Substantia nigra (tissue), 51 donors: ENCODE measurements at places on chromosomes 7 and 10.

DNA sequence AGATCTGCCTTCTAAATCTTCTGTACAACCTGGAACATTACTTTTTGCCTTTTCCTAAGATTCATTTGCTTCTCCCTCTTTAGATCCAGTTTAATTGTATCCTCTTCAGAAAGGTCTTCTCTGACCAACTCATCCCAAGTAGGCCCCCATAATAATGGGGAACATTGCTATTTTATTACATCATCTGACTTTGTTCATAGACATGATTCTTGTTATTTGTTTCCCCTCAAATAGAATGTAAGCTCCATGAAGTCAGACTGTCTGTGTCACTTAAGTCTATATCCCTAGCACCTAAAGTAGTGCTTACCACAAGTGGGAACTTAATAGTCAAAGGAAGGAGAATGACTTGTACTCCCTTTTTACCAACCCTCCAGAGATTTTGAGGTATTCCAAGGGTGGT is 37.5 kb downstream of the LUC7L2 start:
- no peak for DNase-seq

DNA sequence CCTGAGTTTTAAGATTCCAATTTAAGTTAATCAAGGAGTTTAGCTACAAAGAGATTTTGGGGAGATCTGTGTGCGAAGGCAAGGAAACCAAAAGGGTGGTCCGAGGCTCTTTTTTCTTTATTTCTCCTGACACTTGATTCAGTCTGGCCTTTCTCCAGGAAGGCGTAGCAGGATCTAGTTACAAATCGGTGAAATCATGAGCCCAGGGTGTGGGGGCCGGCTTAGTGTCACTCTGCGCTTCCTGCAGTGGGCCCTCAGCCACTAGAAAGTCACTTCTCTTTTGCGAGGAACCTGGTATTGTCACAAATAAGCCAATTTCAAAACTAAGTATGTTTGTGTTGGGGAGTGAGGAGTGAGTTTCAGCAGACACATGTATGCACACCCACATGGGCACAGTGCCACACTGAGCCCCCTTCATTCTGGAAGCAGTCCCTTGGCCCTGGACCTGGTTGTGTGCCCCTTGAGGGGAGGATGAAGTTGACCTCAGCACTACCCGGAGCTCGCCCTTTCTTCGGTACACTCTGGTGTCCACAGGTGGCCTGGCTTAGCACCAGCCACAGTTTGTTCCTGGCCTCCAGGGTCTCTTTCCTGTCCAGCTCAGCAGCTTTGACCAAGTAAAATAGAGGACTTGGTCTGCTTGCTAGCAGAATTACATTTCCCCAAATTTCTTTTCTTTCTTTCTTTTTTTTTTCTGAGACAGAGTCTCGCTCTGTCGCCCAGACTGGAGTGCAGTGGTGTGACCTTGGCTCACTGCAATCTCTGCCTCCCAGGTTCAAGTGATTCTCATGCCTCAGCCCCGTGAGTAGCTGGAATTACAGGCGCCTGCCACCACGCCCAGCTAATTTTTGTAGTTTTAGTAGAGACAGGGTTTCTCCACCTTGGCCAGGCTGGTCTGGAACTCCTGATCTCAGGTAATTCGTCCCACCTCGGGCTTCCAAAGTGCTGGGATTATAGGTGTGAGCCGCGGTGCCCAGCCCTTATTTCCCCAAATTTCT is 84.0 kb upstream of the BTBD16 start:
- no peak for DNase-seq

DNA sequence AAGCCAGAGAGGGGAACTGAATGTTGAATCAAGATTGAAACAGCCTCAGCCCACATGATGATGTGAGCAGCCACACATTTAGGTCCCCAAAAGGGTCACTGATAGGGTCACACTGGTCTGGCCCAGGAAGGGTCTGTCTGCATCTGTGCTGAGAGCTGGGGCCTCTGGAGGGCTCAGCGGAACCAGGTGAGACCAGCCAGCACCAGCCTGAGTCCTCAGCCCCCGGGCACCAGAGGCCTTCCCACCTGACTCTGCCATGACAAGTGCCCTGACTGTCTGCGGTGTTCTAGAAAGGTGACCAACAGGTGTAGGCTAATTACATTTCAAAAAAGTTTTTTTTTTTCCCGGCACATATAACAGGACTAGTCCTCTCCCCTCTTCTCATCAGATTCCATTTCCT is 76.2 kb downstream of the WDR11 start:
- DNase-seq: no peak

- no peak for DNase-seq
Measured at GRCh38 chr10:126131341-126131740, 235.0 kb downstream of the FANK1 start.

DNA sequence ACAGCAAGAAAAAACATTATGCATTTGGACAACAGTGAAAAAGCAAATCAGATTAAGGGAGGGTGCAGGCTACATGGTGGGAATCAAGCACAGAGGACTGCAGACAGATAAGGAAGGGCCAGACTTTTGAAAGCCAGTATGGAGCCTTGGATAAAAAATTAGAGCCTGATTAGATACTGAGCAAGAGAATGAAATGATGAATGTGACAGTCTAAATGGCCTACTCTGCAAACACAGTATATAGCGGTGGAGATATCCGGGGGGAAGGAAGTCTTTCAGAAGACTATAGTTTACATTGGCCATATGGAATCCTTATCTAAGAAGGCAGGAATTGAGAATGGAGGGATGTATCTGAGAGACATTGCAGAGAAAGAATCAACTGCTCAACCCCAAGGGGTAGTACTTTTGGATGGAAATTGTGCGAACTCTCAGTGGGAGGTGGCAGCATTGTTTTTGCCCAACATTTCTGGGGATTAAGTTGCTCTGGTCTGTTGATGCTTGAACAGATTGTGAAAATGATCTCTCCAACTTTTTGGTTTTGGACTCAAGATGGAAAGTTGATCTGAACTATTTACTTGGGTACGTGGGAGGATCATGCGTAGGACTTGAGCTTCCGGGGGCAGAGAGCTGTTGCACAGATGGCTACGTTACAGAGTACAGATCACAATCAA is 39.4 kb upstream of the CHCHD3 start:
- DNase-seq: no peak

GRCh38 chr7:156309016-156309620 is 331.5 kb upstream of the RNF32 start:
- peak; percentile 41 for DNase-seq

DNA sequence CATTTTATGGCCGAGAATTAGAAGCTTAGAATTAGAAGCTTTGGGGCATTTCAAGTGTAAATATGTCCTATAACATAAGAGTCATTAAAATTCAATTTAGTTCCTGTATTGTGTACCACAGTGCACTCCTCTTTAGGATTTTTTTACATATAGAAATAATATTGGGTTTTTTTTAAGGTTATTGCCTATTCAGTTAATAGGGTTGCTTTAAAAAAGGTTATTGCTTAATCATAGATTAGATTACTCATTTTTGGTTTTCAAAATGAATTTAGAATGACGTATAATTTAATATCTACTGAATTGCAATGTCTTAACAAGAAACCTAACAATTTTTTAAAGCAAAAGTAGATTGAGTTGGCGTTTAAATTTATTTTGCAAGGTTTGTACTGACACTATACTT is 34.1 kb downstream of the NOC3L start:
- no peak for DNase-seq

DNA sequence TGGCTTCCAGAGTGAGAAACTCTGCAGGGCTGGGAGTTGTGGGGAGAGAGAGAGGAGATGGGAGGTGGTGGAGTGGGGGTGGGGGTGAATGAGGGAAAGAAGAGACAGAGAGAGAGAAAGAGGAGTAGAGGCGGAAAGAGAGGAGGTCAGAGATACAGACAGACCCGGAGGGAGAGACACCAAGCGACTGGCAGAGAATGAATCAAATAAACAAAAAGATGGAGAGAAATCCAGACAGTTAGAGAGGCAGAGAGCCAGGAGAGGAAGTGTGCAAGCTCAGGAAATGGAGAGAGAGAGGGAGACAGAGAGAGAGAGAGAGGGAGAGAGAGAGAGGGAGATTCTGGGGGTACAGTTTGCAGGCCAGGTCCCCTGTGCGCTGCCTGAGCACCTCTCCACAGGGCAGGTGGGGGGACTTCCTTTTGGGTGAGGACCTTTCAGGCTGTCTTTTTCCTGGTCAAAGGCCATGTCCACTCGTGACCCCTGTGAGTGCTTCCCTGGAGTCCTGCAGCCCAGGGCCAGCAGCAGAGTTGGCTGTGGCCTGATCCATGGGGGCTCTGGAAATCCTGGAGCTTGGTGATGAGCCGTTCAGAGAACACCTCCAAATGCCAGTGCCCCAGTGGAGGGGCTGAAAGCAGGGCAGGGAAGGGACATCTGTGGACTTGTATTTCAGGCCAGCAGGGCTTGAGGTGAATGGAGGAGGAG is 25.0 kb upstream of the PCBD1 start:
- no peak for DNase-seq

DNA sequence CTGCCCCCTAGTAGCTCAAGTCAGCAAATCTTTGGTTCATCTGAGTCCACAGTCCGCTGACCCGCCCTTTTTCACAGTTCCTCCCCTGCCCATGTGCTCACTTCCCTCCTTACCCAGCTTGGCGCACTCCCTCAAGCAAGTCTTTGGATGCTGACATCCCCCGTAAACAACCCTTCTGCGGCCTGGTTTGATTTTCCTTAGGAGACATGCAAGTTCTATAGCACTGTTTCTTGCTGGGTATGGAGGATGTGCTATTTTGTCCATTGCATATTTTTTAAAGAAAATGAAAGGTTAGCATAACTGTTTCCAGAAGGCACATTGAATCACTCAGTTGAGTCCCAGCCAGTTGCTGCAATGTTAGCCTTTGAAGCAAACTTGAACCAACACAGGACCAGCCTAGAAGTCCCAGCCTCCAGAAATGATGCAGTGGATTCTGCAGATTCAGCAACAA is 38.2 kb downstream of the HTRA1 start:
- DNase-seq: peak; percentile 66

- no peak for DNase-seq
Measured at GRCh38 chr7:36606976-36607720, 117.1 kb downstream of the AOAH start.

DNA sequence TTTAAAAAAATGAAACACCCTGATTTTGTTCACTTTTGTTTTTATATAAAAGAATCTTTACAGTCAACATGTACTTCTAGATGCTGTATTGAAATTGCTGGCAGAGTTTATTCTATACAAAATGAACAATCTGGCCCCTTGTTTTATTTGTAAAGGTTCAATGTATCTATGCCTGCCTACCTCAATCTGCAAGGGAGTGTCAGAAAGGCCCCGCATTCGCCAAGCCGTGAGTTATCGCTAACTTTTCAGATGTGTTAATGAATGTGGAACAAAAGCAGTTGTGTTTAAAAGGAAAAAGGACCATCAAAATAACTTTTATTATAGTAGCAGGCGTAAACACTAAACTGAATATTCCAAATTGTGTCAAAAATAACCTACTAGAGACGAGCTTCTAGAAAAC is 14.6 kb downstream of the LUC7L2 start:
- DNase-seq: no peak
